ENCODE measurements at places on chromosomes 5 and 9.

DNA sequence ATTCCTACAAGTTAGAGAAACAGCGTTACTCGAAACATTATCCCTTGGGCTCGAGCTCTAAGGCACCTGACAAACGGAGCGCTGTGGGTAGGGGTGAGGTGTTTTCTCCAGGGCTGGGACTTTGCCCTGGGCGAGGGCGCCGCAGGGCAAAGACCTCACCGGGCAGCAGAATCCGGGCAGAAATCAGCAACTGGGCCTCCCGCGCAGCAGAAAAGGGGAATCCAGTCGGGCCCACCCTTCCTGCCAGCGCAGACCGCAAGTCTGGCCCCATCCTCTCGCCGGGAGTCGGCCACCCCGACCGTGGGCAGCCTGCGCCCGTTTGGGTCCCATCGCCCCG is 430 bp upstream of the MSH3 start:
- no peak for DNase-seq

DNA sequence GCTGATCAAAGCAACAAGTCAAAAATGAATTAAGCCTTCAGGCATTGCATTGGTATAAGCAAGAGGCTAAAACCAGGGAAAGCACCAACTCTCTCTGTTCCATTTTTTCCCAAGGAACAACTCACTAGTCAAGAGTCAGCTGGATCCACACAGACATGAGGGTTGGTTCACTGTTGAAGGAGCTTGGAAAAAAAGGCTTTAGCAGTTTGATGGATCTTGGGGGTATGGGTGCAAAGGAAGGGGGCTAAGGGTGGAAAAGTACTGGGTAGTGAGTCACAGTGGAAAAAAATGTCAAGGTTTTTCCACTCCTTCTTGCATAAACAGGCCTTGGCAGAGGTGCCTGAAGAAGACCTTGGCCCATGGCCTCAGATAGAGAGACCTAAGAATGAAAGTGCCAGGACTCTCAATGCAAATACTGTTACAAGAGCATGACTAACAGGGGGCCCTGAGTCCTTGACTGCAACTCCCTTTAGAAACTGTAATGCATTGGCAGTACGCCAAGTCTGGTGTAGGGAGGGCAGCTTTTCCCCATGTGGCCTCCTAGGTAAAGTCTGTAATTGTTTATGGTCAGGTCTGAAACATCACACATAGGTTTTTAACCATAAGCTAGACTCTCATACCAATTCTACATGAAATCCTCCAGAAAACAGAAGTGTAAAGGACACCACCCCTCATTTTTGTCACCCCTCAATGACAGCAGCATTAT is 23.7 kb downstream of the ACTL7A start:
- DNase-seq, result peak; percentile 83

DNA sequence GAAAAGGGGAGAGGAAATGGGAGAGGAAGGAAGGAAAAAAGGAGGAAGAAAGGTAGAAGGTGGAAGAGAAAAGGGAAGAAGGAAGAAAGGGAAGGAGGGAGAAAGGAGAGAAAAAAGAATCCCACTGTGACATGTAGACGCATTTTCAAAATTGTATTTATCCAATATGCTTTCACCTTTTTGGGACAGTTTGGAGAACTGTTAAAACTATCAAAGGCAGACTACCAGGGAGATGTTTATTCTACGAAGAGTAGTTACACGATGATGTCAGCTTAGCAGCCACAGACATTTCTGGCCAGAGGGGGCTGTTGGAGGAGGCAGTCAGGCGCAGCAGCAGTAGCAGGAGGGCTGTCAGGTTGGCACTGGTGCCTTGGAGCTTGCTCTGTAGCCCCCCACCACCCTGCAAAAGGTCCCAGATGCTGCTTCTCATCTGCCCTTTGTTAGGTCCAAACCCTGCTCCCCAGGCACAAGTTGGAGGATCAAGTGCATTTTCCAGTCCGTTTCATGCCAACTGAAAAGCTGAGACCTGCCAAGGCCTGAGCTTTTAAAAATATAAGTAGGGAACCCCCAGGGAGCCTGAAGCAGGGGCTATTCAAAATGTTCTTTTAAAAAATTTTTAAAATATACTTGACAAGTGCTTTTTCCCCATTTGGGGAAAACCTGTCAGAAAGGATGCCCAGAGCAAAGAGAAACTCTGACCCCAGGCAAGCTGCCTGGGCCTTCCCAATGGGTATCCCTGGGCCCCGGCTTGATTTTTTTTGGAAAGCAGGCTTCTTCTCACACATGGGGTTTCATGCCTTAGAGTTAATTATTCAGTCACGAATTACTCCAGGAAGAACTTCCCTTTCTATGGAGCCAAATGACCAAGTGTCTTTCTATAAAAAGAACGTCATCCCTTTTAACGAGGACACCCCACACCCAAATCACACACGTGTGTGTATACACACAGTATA is 203.3 kb downstream of the SLIT3 start:
- DNase-seq, result no peak

DNA sequence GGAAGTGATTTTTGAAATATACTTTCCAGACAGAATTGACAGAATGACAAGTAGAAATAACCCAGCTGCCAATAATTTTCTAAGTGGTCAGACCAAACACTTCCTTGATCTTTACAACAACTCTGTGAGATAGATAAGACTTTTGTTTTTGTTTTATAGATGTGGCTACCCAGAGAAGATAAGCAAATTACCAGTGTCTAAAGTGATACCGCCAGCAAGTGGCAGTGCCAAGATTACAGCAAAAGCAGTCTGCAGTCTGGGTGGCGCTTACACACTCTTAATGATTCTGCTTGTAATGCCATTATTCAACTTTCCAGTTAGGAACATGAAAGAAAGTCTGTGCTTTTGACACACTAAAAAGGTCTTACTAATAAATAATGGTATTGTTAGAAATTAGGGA is 92.1 kb downstream of the HCN1 start:
- no peak for DNase-seq

DNA sequence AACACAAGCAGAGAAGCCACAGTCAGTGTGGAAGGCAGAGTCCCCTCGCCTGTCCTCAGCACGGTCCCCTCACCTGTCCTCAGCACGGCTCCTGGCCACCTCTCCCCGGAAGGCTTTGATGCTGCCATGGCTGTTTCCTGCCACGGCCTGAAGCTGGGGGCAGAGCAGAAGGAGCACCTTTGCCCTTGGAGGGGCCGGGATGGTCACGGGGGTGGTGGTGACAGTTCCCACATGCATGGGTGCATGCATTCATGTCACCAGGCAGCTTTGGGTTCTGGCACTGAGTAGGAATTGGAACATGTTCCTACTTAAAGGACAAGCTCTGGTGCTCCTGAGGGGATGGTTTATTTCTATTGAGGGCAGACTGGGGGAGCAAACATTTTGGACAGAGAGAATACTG is 57.8 kb upstream of the PHYKPL start:
- DNase-seq, result no peak

- DNase-seq, result peak; percentile 93
These were observed 206.9 kb downstream of the CRB2 start for GRCh38 chr9:123562844-123563346.

- DNase-seq, result no peak
These were observed 51.7 kb upstream of the VPS13A start for GRCh38 chr9:77125665-77126064.

GRCh38 chr5:66862020-66862419 is 265.8 kb downstream of the MAST4 start:
- no peak for DNase-seq

- DNase-seq, result no peak
These were observed 61.9 kb downstream of the WWC1 start for GRCh38 chr5:168353216-168353957.

- no peak for DNase-seq
These were observed 132.4 kb downstream of the DAB2IP start for GRCh38 chr9:121783521-121784507.

DNA sequence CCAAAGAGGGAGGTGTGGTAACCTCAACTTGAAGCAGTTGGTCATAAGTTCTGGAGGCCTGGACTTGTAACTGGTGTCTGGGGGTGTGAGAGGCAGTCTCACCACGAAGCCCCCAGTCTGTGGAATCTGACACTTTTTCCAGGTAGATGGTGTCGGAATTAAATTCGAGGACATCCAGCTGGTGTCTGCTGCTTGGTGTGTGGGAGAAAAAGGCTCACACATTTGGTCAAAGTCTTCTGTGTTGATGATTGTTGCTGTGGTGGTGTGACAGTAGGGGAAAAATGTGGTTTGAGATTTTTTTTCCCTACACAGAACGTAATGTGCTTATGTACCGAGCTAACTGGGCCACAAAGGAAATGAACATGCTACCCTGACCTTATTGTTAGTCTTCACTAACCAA is 251.9 kb downstream of the MAT2B start:
- DNase-seq, result peak; percentile 22

- DNase-seq, result no peak
These were observed 37.0 kb upstream of the BASP1 start for GRCh38 chr5:17180330-17180843.

GRCh38 chr9:113909421-113909820 is 33.3 kb downstream of the ZNF618 start:
- DNase-seq, result no peak

GRCh38 chr5:169801324-169801777 is 164.3 kb downstream of the DOCK2 start:
- peak; percentile 76 for DNase-seq

DNA sequence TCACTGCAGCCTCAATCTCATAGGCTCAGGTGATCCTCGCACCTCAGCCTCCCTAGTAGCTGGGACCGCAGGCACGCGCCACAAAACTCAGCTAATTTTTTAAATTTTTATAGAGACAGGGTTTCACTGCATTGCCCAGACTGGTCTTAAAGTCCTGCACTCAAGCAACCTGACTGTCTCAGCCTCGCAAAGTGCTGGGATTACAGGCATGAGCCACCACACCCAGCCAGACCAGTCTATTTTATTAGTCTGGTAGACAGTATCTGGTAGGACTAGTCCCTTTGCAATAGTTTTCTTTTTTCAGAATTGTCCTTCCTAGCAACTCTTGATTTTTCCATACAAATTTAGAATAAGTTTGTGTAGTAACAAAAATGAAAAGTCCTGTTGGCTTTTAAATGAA is 14.1 kb upstream of the GPR150 start:
- DNase-seq, result no peak

GRCh38 chr5:32514806-32515205 is 70.3 kb upstream of the ZFR start:
- no peak for DNase-seq

DNA sequence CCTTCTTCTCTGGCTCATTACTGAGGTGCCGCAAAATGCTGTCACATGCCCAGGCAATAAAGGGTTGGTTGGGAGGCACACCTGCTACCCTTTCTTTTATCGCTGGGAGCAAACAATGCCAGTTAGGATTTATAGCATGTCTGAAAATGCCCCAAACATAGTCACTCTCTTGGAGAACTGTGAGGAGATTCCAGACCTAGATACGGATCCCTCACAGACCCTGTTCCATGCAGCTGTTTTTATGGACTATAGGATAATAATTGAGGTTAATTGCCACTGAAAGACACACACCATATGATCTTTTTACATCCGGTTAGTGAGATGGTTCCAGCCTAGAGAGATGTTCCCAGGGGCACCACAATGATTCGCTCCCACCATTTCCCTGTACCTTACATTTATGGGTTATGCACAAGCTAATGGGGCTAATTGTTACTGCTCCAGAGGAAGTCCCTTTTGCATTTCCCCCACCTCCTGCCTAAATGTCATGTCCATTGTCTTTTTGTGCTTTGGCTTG is 318.1 kb downstream of the PIK3R1 start:
- DNase-seq, result no peak

DNA sequence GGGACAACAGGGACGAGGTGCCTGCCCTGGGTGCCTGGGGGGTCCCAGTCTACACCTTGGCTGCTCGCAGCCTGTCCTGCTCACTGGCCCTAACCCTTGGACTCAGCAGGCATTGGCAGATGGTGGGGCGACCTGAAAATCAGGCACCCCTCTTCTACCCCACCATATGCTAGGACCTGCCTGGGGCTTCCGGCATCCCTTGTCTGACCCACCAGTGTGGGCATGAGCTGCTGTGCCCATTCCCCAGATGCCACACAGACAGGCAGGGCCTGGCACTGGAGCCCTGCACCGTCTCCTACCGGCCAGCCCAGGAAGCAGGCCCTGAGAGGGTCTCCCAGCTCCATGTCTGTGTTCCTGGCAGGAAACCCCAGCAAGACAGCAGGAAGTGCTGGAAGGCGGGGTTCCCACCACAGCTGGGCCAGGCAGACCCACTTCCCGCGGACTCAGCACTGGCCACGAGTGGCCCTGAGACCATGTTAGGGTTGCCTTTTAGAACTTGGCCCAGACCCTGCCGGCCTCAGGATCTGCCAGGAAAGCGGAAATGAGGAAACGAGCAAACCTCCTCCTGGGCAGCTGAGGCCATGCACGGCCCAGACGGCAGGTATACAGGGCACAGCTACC is 3.1 kb downstream of the NINJ1 start:
- peak; percentile 31 for DNase-seq

DNA sequence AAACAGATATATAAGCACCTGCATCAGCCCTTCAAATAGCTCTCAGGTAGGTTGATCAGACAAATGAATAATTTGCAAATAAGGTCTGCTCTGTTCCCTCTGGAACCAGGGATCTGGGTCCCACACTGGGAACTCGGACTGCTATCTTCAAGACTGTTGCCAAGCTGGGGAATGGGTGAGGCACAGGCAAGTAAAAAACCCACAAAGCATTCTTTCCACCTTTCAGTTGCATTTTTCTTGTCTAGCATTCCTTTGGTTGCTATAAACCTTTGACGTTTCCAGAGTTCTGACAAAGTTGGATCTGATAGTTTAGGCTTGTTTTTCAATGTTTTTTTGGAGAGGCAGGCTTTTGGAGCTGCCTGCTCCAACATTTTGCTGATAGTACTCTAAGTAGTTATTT is 20.1 kb downstream of the FBXL17 start:
- no peak for DNase-seq

- no peak for DNase-seq
These were observed 90.9 kb upstream of the PHYKPL start for GRCh38 chr5:178323541-178323865.

DNA sequence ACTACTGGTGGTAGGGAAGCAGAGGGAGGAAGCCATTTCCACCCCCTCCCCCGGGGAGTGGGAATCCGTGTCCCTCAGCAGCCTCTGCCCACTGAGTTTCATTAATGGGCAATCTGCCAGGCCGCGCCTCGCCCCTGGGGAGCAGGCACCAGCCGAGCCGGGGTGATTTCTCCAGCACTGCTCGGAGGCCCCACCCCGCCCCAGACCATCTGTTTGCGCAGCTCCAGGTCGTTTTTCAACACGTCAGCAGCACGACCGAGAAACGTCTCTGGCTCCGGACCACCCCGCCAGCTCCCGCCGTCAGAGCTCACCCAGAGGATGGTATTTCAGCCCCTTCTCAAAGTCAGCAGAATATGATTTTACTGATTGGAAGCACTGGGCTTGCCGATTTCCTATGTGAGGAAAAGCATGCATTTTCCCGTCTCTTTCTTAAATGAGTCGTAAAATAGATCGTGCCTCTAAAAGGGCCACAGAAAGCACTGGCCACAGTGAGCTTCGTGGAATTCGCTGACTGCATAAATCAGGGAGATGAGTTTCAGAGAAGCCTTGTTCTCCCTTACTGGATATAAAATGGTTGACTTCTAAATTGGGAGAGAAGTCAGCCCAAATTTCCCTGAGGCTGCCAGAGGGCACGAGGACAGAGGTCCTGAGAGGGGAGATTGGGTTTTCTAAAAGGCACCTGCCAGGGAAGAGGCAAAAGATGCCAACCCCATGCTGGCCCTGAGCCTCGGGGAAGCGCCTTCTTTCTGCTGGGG is 47.0 kb downstream of the OLFM1 start:
- no peak for DNase-seq

GRCh38 chr9:96376891-96377874 is 6.3 kb downstream of the SLC35D2 start:
- peak; percentile 22 for DNase-seq
